ENCODE measurements at places on chromosomes 13 and 19.

- no peak for DNase-seq
Measured at GRCh38 chr13:72677431-72677830, 50.0 kb downstream of the MZT1 start.

GRCh38 chr13:98508280-98508679, 68.6 kb downstream of the STK24 start:
- no peak for DNase-seq

DNA sequence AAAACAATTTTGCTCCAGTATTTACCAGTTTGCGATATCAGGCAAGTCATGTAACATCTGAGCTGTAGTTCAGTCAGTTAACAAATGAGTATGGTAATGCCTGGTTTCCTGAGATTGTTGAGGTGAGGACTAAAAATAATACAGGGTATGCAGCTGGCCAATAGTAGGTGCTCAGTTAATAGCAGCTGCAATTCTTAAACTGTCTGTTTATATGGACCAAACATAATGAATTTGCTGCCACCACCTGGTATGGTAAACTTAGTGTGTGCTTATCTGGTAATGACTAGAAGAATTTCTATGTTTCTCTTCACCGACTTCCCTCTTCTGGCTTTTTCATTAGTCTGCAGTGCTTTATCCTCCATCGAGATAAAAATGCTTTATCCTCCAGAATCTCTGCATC, 9.1 kb downstream of the ZMYM2 start:
- DNase-seq, result no peak

- no peak for DNase-seq
Measured at GRCh38 chr13:85277748-85278147, 521.5 kb downstream of the SLITRK6 start.

DNA sequence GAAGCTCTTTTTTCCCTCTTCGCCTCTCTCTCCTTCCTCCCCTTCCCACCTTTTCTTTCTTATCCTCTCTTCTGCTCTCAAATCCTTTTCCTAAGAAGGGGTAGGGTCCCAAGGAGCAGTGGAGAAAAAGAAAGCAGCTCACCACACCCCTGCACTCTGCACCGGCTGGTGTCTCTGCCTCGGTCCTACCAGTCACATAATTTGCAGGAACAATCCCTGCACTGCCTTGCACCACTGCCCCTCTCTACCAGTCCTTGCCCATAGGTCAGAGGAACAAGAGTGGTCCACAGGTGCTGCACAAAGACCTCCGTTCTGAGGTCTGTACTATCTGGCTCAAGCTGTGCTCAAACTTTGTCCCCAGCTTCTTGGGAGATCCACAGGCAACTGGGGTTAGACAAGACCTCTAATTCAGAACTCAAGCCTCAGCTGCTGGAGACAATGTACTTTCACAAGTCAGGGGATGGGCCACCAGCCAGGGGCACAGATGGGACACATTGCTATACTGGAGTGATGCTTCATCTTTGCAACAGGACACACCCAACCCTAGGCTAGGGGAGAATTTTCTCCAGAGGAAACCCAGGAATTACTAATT, 125.4 kb upstream of the ZNF507 start:
- DNase-seq, result no peak

- no peak for DNase-seq
Measured at GRCh38 chr19:43913383-43913782, 21.7 kb downstream of the ZNF45 start.

DNA sequence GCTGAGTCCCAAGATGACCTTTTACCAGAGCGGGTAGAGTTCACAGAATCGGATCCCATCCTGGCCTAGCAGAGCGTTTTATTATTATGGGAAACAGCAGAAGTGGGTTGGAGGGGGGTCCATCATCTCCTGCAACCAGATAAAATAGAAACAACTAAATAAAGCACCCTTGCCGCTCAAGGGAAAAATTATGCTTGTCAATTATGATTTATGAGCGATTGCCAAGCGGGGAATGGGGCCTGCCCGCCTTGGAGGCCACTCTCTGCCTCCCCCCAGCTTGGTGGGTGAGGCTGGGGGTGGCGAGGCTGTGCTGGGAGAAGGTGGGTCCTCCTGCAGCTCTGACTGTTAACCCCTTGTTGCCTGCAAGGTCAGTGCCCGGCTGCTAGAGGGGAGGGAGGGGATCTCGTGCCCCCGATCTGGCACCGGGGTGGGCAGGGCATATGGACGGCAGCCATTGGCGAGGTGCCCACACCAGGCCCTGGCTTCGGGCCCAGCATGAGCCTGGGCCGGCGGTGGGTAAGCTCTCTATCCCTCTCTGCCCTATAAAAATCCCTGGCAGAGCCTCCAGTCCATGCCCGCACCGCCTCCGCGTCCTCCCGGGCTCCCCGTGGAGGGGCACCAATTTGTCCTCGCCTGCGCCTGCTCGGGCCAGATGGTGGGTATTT, 129.1 kb downstream of the URI1 start:
- no peak for DNase-seq

DNA sequence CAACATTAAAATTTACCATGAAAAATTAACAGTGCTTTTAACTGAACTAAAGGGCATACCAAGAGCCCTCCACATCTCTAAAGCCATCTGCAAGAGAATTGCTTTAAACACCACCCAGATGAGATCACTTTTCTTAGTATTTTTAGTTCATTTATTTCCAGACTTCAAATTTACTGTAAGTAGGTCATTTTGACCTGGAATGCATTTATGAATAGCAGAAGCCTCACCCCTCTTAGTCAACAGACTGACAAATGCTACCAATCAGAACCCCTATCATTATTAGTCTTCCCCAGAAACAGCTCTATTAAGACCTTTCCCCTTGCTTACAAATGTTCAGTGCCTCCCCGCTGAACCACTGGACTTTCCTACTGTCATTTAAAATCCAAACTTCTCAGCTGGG, 27.3 kb downstream of the RUBCNL start:
- peak; percentile 13 for DNase-seq

- no peak for DNase-seq
Measured at GRCh38 chr19:33574824-33575223, 46.9 kb upstream of the CHST8 start.

DNA sequence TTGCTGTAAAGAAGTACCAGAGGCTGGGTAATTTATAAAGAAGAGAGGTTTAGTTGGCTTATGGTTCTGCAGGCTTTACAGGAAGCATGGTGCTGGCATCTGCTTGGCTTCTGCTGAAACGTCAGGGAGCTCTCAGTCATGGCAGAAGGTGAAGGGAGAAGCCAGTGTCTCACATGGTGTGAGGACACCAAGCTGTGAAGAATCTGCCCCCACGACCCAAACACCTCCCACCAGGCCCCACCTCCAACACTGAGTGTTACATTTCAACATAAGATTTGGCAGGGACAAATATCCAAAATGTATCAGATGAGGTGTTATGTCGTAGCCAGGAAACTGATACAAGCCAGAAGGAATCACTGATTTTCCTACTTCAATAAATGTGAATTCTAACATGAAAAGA, 136.5 kb downstream of the CYSLTR2 start:
- DNase-seq, result no peak

DNA sequence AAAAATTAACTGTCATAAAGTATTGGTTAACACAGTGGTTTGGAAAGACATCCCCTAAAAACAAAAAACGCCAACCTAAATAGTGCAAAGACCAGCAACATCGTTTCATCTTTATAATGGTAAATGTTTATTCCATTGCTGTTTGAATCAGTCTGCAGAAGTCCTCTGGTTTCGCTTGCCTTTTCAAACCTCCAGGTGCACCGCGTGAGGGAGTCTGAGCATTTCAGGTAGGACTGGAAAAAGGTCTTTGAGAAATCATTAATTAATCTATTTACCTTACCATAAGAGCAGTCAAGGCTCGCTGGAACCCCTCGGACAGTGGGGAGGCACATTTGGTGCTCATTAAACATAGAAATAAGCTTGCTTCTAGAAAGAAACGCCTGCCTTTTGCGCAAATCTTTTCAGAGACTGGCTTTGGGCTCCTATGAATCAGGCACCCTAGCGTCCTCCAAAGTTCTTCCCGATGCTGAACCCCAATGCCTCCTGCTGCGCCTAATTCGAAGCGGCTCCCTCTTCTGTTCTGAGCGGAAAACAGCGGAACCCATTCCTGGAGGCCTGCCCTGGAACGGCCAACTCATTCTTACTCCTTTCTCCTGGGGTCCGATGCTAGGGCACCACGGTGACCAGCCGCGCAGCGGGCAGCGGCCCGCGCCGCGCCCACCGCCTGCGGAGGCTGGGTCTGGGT, 951 bp upstream of the MTUS2 start:
- DNase-seq, result no peak

- no peak for DNase-seq
Measured at GRCh38 chr19:43148233-43148632, 38.1 kb downstream of the PSG5 start.

DNA sequence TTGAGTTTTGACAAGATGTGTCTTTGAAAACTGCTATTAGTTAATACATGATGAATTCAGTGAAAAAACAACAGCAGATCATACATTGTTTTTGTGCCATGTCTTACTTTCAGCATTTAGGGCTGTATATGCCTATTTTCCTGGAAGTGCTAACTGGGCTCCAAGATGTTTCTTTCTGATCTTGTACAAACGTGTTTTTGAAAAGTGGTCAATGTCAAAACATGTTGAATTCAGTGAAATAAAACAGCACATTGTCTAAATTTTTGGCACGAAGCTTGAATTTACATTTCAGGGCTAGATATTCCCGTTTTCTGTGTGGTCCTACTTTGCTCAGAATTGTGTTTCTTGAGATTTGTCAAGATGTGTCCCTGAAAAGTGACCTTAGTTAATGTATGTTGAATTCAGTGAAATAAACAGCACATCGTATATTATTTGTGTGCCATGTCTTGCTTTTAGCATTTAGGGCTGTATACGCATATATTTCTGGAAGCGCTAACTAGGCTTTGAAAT, 14.7 kb upstream of the PARP4 start:
- no peak for DNase-seq

- DNase-seq, result no peak
Measured at GRCh38 chr13:71865874-71866334, 1.1 kb downstream of the DACH1 start.

DNA sequence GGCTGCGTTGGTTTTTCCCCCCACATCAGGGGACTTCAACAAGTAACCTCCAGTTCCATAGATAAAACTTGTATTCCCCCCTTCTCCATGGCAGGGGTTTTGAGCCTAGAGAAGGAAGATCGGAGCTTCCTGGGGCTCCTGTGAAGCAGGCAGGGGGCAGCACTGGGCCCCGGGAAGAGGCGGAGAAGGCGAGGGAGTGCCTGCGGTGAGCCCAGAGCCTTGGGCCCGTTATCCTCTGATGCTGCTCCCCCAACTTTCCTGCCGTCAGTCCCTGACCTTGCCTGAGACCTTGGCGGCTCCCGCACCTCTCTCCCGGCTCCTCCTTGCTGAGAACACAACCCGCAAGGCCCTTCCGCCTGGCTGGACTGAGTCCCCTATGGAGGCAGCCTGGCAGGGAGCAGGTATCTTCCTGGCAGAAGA, 2.5 kb downstream of the LIPE start:
- DNase-seq, result no peak

GRCh38 chr13:74966814-74967424, 515.0 kb downstream of the TBC1D4 start:
- peak; percentile 5 for DNase-seq
